ENCODE measurements at places on chromosomes 12 and 14. TPM values are rescaled to one million over a fixed set of nuclear protein-coding genes. Genes with fewer than 3 reads are reported as not detected.
A peak's percentile ranks its signal among the peaks of the same experiment; 100 is the strongest.

DNA sequence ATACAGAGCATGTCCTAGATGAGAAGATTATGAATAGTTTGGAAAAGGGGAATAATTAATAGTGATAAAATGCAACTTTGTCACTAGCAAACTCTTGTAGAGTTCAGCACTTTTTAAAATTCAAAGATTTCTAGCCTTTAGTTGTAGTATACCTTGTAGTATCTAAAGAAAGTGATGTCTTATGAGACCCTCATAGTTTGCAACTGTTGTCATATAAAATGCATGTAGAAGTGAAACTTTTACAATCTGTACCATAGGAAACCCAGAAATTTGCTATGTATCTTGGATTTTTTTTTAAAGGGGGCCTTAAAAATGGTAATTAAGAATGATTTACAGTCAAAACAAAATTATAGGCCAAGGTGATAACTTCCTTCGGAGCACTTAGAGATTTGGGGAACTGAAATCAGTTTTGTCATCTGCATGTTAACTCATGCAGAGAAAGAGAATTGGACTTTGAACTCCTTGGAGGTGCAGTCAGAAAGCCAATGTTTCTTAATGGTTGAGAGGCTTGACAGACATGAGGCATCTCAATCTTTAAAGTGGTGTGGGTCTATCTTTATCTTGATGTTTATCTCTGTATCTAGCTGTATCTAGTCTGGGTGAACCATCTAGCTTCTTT is 1.3 kb downstream of the LRRK2 start:
- no peak for DNase-seq

- DNase-seq = peak; percentile 30
Observed at GRCh38 chr12:18261273-18261672, at the start of gene PIK3C2G. PIK3C2G (plus strand) TSS chr12:18261518; CDS start chr12:18282082, 20,564 bp downstream.

DNA sequence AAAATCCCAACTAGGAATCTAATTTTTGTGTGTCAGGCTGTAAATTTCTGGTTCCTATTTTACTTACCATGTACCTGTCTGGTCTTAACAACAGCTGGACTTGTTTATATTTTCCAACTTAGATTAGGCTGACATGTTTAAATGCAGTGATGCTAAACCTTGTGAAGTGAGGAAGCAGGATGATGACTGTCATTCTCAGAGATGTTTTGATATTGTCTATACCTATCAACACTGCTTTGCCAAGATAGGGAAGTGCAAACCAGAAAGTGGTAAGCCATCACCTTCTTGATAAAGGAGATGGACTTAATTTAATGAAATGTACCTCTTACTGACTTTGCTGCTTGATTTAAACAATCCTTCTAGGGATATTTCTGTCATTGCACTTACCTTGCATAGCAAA is 2.1 kb downstream of the BICD1 start:
- DNase-seq = no peak

DNA sequence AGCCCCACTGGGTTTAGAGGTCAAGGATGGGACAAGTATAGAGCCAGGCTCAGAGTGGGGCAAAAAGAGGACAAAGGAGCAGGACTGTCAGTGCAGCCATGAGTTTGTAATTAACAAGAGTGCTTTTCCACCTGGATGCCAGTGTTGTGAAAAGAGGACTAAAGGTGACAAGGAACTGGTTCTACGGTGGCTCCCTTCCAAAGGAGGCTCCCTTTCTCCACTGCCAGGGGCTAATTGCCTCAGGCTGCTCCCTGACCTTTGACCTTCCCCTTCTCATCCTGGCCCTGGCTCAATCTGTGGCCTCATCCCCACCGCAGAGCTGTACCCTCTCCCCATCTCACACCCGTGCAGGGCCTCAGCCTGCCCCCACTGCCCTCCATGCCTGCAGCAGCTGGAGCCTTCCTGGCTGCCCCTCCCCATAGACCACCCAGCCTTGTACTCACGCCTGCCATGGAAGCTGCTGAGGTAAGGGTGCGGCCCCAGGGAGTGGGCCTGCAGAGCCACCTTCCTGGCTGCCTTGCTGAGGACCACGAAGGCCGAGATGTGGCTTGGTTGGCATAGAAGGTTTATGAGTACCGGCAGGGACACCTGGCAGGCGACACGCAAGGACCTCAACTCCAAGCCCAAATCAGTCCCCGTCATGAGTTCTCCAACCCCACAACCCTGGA is 24.8 kb upstream of the FKBP4 start:
- DNase-seq = no peak

Gene CLEC14A
- total RNA-seq = 344 TPM

Gene CCDC196
- not detected for total RNA-seq

GRCh38 chr12:10716704-10717315 is 6.3 kb downstream of the YBX3 start:
- peak; percentile 94 for DNase-seq

Gene PMCH
- not detected for total RNA-seq

- DNase-seq = no peak
Observed at GRCh38 chr14:43793579-43793978, 713.5 kb downstream of the FSCB start.

Gene ACSM4
- not detected for total RNA-seq

Measured in dermis blood vessel endothelial cell (primary cell).